CD4-positive, alpha-beta T cell treated with Interleukin-4 for 4 hours (primary cell): ENCODE measurements at places on chromosomes 1 and 21.

DNA sequence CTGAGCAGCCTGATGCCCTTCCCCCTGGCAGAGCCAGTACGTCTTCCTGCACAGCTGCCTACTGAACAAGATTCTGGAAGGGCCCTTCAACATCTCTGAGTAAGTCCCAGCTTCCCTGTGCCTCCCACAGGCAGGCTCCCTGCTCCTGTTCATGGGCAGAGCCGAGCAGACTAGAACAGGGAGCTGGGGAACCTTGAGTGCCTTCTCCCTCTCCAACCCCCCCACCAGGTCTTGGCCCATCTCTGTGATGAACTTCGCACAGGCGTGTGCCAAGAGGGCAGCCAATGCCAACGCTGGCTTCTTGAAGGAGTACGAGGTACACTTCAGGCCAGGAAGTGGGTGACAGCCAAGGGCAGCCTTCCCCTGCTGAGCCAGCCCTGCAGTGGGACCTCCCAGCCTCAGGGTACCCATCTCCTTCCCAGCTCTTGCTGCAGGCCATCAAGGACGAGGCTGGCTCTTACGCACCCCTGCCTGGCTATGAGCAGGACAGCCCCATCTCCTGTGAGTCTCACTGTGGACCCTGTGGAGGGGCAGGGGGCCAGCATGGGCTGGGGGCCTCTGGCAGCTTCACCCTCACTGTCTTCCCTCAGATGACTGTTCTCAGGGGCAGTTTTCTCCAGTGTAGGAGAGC, 6.4 kb upstream of the LGR6 start:
- DNase-seq = no peak

GRCh38 chr1:13855554-13855953, 155.6 kb downstream of the PRDM2 start:
- DNase-seq = no peak

DNA sequence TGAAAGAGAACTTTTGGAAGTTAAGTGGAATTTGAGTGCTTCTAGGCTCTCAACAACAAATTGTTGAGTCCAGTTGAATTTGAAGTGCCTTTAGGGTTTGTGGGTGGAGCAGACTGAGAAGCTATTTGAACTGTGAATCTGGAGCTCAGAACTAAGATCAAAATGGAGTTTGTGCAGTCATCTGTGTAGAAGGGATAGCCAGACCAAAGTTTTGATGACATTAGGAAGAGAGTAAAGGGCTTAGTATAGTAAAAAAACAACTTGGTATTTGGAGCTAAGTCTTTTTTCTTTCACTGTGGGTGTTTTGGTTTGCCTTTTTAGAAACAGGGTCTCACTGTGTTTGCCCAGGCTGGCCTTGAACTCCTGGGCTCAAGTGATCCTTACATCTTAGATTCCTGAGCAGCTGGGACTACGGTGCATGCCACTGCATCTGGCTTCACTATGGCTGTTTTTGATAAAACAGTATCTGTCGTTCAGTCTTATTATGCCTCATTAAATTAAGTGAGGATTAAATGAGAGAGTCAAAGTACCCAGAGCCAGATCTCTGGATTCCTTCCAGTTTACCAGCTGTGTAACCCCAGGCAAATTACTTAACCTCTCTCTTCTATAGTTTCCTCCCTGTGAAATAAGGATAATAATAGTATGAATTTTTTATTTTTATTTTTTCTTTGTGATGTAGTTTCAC, 20.0 kb downstream of the HDAC1 start:
- no peak for DNase-seq

DNA sequence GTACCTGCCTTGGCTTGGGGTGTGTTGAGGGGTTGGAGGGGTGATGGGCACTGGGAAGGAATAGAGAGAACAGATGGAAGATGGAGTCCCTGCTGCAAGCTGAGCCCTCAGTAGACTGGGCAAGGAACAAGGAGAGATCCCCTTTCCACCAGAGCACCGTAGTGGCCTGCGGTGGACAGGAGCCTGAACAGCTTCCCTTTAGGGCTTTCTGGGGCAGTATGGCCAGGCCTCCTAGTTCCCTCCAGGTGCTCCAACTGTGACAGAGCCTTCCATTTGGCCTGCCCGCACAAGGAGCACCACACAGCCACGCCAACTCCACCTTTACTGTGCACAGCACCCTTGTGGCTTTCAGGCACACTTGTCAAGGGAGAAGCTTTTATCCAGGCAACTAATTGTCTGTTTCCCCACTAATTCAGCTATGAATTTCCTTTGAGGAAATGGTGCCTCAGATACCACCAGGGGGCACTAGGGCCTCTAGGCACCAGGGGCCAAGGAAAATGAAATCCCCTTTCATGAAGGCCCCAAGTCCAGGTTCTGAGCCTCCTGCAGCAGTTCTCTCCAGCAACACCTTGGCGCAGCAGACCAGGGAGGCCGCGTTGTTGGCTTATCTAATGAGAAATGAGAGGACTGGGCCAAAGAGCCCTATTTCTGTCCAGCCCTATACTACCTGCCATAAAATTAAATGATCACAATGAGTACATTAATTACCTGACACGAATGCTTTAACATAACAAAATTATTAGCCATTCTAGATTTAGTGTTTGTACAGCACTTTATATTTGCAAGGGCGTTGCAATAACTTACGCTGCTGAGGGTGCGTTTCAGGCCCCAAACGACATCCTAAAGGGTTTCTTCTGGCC, 23.1 kb upstream of the ERI3 start:
- peak; percentile 37 for DNase-seq

- no peak for DNase-seq
Measured at GRCh38 chr1:90192408-90192807, 197.5 kb downstream of the ZNF326 start.

GRCh38 chr1:46554597-46555381, 3.3 kb upstream of the KNCN start:
- DNase-seq = no peak

GRCh38 chr1:56065729-56066128, 513.6 kb downstream of the PLPP3 start:
- DNase-seq = no peak

DNA sequence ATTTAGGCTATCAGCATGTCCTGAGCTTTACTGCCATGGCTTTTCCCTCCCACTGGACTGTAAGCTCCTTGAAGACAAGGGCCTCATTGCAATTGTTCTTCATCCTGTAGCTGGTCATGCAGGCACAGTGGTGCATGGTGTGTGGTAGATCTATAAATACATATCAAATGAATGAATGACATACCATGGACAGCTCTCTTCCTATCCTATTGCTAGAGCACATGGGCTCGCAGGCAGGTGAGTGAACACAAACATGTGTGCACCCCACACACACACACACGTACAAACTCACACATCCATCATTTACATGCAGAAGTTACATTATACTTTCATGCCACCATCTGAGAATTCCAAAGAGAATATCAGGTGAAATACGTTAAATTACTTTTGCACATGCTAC, 172.9 kb upstream of the RUNX1 start:
- no peak for DNase-seq

DNA sequence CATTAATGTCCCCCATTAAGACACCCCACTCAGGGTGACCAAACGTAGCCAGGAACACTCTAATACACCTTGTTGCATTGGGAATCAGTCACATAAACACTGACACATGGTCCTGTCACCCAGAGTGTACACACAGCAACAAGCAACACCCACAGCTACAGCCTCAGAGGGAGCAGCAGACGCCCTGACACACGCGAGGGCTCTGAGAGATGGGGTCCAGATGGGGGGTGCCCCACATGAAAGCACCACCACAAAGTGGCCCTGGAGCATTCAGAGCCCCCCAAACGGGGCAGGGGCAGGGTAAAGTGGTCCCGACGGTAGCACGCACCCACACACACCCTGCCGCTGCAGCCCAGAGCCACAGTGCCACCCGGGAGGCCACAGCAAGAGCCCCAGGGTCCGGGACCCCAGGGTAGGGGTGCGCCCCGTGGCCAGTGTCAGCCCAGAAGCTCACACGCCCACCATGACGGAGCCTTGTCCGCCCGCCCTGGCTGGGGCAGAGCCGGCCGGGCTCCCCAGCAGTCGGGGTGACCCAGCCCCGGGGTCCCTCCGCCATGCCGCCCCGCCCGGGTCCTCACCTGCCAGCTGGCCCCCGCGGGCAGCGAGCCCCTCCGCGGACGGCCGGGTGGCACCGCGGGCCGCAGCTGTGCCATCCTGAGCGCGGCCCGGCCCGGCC, 47.3 kb downstream of the RAP1GAP start:
- DNase-seq = no peak

- no peak for DNase-seq
Measured at GRCh38 chr1:101183388-101183699, 53.5 kb upstream of the S1PR1 start.

- DNase-seq = no peak
Measured at GRCh38 chr1:153292740-153293479, 19.8 kb downstream of the PGLYRP3 start.

DNA sequence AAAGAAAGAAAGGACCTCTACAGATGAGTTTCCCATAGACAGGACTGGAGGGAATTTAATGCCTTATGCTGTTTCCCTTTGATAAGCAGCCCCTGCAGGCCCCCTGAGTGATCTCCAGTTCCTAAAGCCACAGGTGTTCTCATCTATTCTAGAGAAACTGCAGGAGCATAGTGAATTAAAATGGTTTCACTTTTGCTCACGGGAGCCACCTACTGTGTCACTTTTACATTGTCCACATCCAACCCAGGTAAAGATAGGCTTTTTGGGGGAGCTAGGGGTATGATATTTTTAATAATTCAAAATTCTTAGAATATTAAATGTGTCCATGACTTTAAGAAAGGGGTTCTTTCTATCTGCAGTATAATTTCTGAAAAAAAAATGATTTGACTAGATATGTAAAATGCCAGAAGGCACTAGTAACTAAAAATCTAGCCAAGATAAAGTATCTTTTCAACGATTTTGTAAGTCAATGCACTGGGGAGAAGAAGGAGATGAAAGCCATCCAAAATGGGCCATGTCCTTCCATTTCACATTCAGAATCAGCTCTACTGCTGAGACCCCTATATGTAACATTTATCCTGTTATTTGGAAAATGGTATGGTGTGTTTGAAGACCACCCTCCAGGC, 267.3 kb upstream of the DUSP10 start:
- DNase-seq = peak; percentile 26

DNA sequence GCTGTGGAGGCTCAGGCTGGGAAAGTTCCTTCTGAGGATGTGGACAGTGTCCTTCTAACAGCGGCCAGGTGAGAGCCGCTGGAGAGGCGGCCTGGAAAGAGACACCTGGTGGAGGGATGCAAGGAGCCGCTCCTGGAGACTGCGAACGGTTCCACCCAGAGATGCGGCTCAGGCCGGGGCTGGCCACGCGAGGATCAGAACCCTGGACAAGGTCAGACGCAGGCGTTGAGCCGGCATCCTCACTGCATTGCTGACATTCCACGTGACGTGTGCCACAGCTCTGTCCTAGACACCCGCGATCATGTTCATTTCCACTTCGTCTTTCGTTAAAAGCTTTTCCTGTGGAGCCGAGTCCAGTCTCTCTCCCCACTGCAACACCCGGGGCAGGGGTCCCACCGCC, 28.8 kb downstream of the CFAP74 start:
- no peak for DNase-seq

- DNase-seq = no peak
Measured at GRCh38 chr1:40648928-40649591, 16.4 kb downstream of the RIMS3 start.

DNA sequence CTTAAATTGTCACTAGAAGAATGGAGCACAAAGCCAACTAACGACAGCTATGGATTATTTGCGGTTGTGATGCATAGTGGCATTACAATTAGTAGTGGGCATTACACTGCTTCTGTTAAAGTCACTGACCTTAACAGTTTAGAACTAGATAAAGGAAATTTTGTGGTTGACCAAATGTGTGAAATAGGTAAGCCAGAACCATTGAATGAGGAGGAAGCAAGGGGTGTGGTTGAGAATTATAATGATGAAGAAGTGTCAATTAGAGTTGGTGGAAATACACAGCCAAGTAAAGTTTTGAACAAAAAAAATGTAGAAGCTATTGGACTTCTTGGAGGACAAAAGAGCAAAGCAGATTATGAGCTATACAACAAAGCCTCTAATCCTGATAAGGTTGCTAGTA, 13.5 kb downstream of the USP1 start:
- DNase-seq = peak; percentile 19

DNA sequence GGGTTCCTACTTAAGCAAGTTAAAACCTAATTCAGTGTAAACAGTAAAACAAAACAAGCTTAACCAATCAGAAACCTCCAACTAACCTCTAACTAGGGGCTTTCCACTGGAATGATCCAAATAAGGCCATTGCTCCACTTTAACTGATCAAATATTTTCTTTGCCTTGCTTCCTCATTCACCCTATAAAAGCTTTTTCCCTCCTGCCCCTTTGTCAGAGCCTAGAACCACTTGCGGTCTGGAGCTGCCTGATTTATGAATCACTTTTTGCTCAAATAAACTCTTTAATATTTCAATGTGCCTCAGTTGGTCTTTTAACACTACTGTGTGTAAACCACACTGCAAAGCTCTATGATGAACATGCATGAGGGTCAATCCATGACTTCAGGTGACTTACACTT, 4.5 kb upstream of the FAM89A start:
- no peak for DNase-seq

GRCh38 chr1:1087351-1088028, 13.4 kb upstream of the RNF223 start:
- no peak for DNase-seq

DNA sequence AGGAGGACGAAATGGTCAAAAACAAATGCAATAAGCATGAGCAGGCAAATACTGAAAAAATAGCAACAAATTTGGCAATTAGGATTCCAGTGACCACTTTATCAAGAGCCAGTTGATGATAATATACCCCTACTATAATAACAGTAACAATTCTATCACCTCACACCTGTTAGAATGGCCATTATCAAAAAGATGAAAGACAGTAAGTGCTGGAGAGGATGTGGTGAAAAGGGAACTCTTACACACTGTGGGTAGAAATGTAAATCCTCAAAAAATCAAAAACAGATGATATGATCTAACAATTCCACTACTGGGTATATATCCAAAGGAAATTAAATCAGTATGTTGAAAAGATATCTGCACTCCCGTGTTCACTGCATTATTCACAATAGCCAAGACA, 114.3 kb upstream of the GFI1 start:
- no peak for DNase-seq

GRCh38 chr1:105492921-105493320, 1563.6 kb upstream of the PRMT6 start:
- no peak for DNase-seq

GRCh38 chr21:25578056-25578961, 29.0 kb downstream of the MRPL39 start:
- no peak for DNase-seq

DNA sequence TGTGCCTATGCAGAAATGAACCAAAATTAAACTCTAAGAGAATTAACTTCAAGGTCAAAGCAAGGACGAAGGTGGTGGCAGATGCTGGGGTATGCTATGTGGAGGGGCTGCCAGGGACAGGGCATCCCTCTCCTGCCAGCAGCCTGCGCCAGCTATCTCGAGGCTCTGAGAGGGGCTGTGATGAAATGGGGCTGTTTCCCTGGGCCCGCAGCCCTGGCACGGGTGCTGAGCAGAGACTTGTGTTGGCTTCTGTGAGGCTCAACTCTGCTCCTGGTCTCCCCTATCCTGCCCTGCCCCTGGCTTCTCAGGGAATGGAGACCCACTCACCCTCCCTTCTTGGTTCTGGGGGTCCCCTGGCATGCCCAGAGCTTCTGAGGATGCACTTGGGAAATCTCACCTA, 41.9 kb upstream of the TIAM1 start:
- no peak for DNase-seq

- peak; percentile 6 for DNase-seq
Measured at GRCh38 chr21:39373634-39374033, 24.7 kb upstream of the HMGN1 start.
